Thoracic aorta endothelial cell (primary cell): ENCODE measurements at places on chromosomes 12 and 14. TPM values are rescaled to one million over a fixed set of nuclear protein-coding genes. Genes with fewer than 3 reads are reported as not detected.

FAM90A1 gene
- not detected in 2 replicates for total RNA-seq

KRT3 gene
- not detected in 2 replicates for total RNA-seq

TAMALIN gene
- 34.5 and 45.2 TPM in 2 replicates for total RNA-seq

DEPDC4 gene
- 0.22 and 0.40 TPM in 2 replicates for total RNA-seq

NOXRED1 gene
- under 0.01 and 0.29 TPM in 2 replicates for total RNA-seq

FGF6 gene
- not detected in 2 replicates for total RNA-seq

ADCY4 gene
- total RNA-seq, result 30.9 and 34.2 TPM in 2 replicates

TSPAN11 gene
- total RNA-seq, result 1.9 and 3.2 TPM in 2 replicates

NUP107 gene
- 121 and 137 TPM in 2 replicates for total RNA-seq

AQP2 gene
- not detected in 2 replicates for total RNA-seq

RNU6-8 gene
- total RNA-seq, result not detected in 2 replicates

POTEM gene
- total RNA-seq, result not detected in 2 replicates

NRL gene
- total RNA-seq, result 0.40 and 0.57 TPM in 2 replicates

CLEC4D gene
- total RNA-seq, result not detected in 2 replicates

SLC25A47 gene
- not detected in 2 replicates for total RNA-seq

GAS2L3 gene
- 58.5 and 74.2 TPM in 2 replicates for total RNA-seq

TAS2R9 gene
- total RNA-seq, result 0.13 TPM in 1 of 2 replicates, not detected in the other

SLC10A1 gene
- not detected in 2 replicates for total RNA-seq

ARHGEF25 gene
- 2.2 and 2.7 TPM in 2 replicates for total RNA-seq

POTEG gene
- not detected in 2 replicates for total RNA-seq

CACNA1C gene
- total RNA-seq, result not detected in 2 replicates

TRHDE gene
- total RNA-seq, result not detected in 2 replicates

RIPK3 gene
- 2.1 and 5.8 TPM in 2 replicates for total RNA-seq

PPFIA2 gene
- 0.27 TPM in 1 of 2 replicates, not detected in the other for total RNA-seq

P2RX2 gene
- total RNA-seq, result not detected in 2 replicates

PAWR gene
- 56.3 and 105 TPM in 2 replicates for total RNA-seq

PDZRN4 gene
- not detected in 2 replicates for total RNA-seq

KRT6C gene
- total RNA-seq, result not detected in 2 replicates

TCL1B gene
- not detected in 2 replicates for total RNA-seq

KRT78 gene
- total RNA-seq, result not detected in 2 replicates

KRT71 gene
- not detected in 2 replicates for total RNA-seq

TAS2R42 gene
- total RNA-seq, result not detected in 2 replicates

TSFM gene
- total RNA-seq, result 23.7 and 27.5 TPM in 2 replicates

CLECL1 gene
- not detected in 2 replicates for total RNA-seq

RNU4-1 gene
- total RNA-seq, result under 0.01 TPM in 2 replicates

CLEC1B gene
- total RNA-seq, result not detected in 2 replicates

ERH gene
- total RNA-seq, result 156 and 167 TPM in 2 replicates

PSEN1 gene
- 45.9 and 52.2 TPM in 2 replicates for total RNA-seq

DHH gene
- 5.3 and 9.0 TPM in 2 replicates for total RNA-seq

ENDOU gene
- total RNA-seq, result 0.13 TPM in 1 of 2 replicates, not detected in the other

SERPINA1 gene
- total RNA-seq, result 0.13 TPM in 1 of 2 replicates, not detected in the other

BDKRB1 gene
- total RNA-seq, result not detected in 2 replicates

OTUB2 gene
- total RNA-seq, result 0.93 and 1.8 TPM in 2 replicates

PDE3A gene
- 64.2 and 106 TPM in 2 replicates for total RNA-seq
